Uterus (tissue), 4 donors: ENCODE measurements at places on chromosomes 2 and 18. TPM values are rescaled to one million over a fixed set of nuclear protein-coding genes. Genes with fewer than 3 reads are reported as not detected.

The NEU4 gene
- 0.29 TPM for total RNA-seq

The ACVR2A gene
- total RNA-seq, result 64.2 TPM

The NFE2L2 gene
- 53.0 TPM for total RNA-seq

The MEIS1 gene
- total RNA-seq, result 418 TPM

The CYS1 gene
- total RNA-seq, result 15.5 TPM

The SKOR2 gene
- total RNA-seq, result not detected

The EMILIN2 gene
- 25.6 TPM for total RNA-seq

The LHCGR gene
- total RNA-seq, result not detected

The NOSTRIN gene
- total RNA-seq, result 27.5 TPM
